Osteocyte (in vitro differentiated cells): ENCODE measurements at places on chromosomes 11 and 22.

GRCh38 chr22:16914006-16914405 lies 88.8 kb upstream of the XKR3 start:
- DNase-seq: no peak

GRCh38 chr11:9315078-9315688 lies 790 bp upstream of the TMEM41B start:
- DNase-seq: no peak

DNA sequence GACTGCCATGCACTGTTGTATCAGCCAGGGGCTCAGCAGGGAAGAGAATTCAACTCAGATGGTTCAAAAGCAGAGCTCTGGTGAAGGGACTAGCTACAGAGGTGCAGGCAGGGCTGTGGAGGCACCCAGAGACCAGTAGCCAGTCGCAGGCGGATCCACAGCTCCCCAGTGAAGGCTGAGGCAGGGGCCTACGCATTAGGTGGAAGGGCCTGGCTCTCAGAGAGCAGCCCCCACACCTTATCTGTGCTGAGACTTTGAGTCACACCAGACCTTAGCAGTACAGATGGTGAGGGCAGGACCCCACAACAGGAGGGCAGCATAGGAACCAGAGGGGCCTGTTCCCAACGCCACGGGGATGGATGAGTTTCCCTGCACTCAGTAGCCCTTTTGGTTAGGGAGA lies 189.6 kb downstream of the DSCAML1 start:
- no peak for DNase-seq

DNA sequence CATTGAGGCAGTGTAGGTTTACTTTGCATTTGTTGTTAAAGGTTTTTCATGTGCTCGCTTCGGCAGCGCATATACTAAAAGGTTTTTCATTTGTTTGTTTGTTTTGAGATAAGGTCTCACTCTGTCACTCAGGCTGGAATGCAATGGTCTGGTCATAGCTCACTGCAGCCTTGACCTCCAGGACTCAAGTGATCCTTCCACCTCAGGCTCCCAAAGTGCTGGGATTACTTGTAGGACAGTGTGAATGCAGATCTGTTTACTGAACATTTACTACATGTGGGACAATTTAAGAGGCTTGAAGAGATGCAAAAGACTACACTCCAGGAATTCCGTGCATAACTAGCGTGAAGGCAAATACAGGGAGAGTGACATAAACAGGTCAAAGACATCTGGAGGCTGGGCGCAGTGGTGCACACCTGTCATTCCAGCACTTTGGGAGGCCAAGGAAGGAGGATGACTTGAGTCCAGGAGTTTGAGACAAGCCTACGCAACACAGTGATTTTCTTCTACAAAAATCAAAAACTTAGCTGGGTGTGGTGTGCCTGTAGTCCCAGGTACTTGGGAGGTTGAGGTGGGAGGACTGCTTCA lies 34.1 kb downstream of the YPEL1 start:
- DNase-seq: no peak

DNA sequence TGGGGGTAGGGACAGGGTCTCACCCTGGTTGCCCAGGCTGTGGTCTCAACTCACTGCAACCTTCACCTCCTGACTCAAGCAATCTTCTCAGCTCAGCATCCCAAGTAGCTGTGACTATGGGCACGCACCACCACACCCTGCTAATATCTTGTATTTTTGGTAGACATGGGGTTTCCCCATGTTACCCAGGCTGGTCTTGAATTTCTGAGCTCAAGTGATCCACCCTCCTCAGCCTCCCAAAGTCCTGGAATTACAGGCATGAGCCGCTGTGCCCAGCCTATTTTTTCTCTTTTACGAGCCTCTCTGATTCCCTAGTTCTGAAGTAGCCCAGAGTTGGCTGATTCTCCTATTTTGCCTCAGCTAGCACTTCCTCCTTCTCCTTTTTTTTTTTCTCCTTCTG lies 83.6 kb downstream of the ZNF280B start:
- no peak for DNase-seq

DNA sequence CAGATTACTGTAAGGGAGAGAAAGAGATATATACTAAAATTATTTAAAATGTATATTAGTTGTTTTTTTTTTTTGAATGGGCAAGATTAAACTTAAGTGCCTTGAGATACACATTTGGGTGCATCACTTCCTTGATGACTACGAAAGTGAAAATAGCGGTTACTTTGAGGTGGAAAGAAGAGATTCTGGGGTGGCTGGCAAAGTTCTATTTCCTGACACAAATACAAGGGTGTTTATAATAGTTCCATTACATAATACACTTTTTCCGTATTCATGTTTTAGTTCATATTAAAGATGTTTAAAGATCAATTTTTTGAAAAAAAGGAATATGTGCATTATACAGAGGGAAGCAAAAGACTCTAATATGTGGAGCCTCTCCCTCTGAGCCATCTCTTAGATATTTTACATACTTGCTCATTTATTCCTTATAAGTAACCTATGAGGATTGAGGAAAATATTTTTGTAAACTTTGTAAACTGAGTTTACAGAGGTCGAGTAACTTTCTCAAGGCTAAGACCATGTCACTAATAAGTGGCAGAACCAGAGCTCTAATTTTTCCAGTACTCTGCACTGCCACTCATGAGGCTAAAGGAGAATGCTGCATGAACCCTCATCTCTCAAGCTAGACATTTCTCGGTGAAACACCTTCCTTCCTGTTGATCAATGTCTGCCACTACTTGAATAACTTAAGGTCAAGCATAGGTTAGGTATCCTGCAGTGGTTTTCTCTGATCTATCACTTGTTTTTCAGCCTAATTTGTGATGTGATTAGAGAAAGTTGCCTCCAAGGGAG lies 58.6 kb downstream of the DDIAS start:
- no peak for DNase-seq

- no peak for DNase-seq
Observed at GRCh38 chr22:17786435-17787161, 12.3 kb upstream of the BID start.

DNA sequence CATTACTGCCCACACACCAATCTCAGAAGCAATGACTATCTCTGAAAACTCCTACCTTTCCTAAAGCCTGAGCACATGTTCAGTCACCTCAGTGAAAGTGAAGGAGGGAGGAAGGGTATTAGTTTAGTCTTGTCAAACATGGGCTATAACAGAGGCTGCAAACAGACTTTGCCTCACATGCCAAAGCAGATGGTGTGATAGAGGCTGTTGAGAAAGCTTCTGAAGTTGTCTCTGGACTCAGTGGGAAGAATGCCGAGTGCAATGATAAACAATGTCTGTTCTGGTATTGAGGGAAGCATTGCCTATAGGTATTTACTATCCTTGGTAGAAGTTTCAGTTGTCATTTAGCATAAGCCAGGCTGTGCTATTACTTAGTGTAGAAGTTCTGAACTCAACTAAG lies 314.5 kb upstream of the CCDC90B start:
- DNase-seq: no peak

DNA sequence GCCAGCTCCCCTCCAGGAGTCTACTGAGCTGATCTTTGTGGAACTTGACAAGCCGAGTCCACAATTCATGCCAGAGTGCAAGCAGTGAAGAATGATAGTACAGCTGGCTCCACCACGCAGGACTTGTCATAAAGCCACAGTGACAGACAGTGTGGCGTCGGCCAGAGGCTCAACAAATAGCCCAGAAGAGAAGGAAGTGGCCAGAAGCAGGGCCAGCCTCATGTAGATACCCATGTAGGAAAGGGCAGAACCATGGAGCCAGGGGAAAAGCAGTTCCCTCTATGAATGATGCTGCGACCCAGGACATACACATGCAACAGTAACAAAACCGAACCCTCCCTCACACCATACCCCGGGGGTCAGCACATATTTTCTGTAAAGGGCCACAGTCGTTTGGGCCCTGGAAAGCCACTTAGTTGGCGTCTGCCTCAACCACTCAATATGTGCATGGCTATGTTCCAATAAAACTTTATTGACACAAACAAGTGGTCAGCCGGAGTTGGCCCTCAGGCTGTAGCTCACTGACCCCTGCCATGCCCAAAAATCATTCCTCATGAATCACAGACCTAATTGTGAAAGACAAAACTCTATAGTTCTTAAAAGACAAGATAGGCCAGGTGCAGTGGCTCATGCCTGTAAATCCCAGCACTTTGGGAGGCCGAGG lies 161.4 kb downstream of the BRD1 start:
- no peak for DNase-seq

GRCh38 chr22:35313311-35314121 lies 13.8 kb downstream of the TOM1 start:
- no peak for DNase-seq

- DNase-seq: no peak
Observed at GRCh38 chr11:123241874-123242543, 47.0 kb upstream of the CLMP start.

DNA sequence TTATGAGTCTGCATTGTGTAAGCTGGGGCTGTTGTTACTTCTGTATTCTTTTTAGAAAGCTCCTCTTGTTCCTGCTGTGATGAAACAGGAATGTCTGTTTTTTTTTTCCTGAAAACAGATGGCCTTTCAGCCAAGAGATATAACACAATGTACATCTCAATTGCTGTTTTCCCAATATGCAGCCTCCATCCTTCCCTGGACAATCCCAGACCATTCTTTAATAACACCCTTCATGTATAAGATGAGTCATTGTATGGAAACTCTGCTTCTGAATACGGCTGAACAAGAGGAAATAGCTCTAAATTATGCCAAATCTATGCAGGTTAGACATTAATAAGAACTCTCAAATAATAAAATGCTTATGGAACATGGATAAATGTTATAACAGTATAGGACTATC lies 60.2 kb upstream of the LRRC4C start:
- no peak for DNase-seq
